H9 (cell line): ENCODE measurements at places on chromosomes 13 and 19. TPM values are rescaled to one million over a fixed set of nuclear protein-coding genes. Genes with fewer than 3 reads are reported as not detected.

JSRP1 gene
- total RNA-seq = 0.90 and 1.1 TPM in 2 replicates

ZNF730 gene
- 19.7 and 21.4 TPM in 2 replicates for total RNA-seq

CBLC gene
- 14.2 and 15.9 TPM in 2 replicates for total RNA-seq

NAPSA gene
- 0.33 and 0.44 TPM in 2 replicates for total RNA-seq

ADM5 gene
- total RNA-seq = 13.5 and 13.6 TPM in 2 replicates

CABP5 gene
- not detected in 2 replicates for total RNA-seq

DACH1 gene
- 0.09 TPM in 1 of 2 replicates, not detected in the other for total RNA-seq

FBL gene
- 621 and 625 TPM in 2 replicates for total RNA-seq

FIZ1 gene
- total RNA-seq = 21.5 and 25.2 TPM in 2 replicates

DPF1 gene
- total RNA-seq = 12.0 and 13.1 TPM in 2 replicates

TMEM221 gene
- 1.4 TPM in 2 replicates for total RNA-seq

OVOL3 gene
- total RNA-seq = not detected in 2 replicates

EFNB2 gene
- 12.7 and 12.9 TPM in 2 replicates for total RNA-seq

FLT3 gene
- total RNA-seq = 0.33 and 0.44 TPM in 2 replicates

ZNF497 gene
- total RNA-seq = 2.4 TPM in 2 replicates
